ENCODE measurements at places on chromosomes 3 and 15.

DNA sequence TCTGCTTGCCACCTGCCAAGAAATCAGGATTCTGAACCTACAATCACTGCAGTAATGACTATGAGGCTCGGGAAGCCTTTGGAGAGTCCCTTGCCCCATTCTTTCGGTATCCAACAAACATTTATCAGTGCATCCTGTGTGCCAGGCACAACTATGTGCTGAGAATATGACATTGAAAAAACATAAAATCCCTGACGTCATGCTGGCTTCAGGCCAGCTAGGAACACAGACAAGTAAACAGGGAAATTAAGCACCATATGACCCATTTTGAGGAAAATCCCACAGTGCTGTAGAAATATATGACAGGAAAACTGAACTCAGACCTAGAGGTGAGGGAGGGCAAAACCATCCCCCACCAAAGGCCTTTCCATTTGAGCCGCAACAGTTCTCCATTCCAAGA lies 34.1 kb upstream of the DET1 start:
- DNase-seq = no peak

DNA sequence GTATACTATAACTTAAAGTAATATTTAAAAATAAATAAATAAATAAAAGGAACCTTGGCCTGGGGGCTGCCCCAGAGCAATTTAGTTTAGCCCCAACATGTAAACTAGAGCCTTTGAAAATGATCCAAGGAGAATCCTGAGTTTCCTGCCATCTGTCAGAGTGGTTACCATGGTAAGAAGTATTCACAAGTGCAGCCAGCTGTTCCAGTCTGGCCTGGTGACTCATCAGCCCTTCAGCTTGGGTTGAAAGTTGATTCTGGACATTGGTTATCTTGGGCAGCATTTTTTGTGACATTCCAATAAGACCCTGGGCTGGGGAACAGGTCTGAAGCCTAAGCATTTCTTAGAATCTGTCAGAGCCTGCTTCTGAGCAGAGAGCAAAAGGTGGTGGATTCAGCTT lies 72.7 kb upstream of the LRTM1 start:
- no peak for DNase-seq

DNA sequence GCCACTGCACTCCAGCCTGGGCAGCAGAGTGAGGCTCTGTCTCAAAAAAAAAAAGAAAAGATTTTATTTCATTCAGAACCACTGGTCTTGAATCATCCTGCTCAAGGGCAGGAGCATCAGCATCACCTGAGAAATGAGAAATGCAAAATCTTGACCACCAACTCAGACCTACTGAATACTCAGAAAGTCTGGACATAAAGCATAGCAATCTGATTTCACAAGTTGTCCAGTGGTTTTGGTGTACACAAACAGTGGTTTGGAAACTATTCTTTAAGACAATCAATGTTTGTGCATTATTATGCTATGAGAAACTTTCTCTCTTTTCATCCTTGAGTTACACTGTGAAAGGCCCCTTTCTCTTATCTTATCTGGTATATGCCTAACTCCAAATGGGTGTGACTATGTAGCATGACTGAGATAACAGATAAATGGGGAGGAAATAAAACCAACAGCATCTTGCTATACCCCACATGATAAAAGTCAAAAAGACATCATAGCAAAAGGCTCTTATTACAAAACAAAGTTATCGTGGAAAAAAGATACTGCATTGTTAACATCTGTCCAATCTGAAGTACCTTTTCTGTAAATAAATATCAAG lies 174.2 kb upstream of the STT3B start:
- no peak for DNase-seq

GRCh38 chr3:42493798-42494151 lies 8.7 kb upstream of the VIPR1 start:
- DNase-seq = no peak

- no peak for DNase-seq
These were observed 86.9 kb downstream of the ZNF609 start for GRCh38 chr15:64547275-64547674.

DNA sequence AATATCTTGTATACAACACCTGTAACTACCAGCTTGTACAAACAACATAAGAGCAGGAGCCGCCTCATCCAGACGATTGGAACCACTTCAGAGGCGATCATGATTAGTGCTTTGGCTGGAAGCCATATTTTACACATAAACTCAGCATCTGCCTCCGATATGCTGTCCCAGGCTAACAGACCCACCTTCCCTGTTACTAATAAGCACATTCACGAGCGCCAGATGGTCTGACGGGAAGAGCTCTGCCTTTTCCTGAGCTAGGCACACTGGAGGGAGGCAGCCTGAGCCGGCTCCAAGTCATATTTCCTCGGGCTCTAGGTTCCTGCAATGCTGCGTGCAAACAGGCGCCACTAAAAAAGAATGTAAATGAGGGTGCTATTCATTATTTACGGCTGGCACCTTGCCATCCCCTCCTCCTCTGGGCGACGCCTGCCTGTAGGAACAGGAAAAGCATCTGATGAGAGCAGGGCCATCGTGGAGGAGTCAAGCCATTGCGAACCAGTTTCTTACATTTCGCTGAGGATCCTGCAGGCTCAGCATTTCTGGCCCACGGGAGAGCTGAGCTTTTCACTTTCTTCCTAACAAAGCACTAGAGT lies 98.2 kb downstream of the ANXA2 start:
- no peak for DNase-seq

GRCh38 chr3:35071772-35072171 lies 567.6 kb upstream of the ARPP21 start:
- no peak for DNase-seq

DNA sequence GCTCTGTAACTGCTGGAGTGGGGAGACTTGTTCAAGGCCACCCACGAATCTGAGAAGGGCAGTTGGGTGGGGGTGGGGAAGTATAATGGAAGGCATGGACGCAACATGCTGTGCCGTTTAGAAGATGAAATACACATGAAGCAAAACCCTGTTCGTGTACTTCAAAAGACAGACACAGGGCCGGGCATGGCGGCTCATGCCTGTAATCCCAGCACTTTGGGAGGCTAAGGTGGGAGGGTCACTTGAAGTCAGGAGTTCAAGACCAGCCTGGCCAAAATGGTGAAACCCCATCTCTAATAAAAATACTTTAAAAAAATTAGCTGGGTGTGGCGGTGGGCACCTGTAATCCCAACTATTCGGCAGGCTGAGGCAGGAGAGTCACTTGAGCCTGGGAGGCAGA lies 36.9 kb upstream of the SFMBT1 start:
- DNase-seq = no peak

GRCh38 chr3:174540116-174540908 lies 318.8 kb upstream of the NAALADL2 start:
- no peak for DNase-seq

DNA sequence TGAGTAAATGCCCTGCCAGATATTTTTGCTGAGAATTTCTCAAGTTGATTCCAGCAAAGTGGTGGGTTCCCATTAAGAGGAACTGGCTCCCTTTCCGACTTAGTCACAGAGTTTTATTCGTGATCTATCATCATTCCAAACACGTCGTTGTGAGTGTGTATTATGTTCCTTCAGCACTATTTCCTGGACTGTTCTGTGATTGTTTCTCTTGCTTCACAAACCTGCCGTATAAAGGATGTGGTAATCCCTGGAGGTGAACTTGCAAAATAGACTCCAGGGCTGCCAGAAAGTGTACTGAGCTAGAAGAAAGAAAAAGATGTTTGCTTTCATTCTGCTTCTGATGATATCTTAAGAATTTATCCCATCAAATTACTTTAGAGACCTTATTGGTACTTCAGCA lies 14.5 kb upstream of the CAPN3 start:
- DNase-seq = no peak

Data from activated CD4-positive, alpha-beta T cell treated with anti-CD3 and anti-CD28 coated beads, Interleukin-2, amount 50 U/mL, for 4 hours (primary cell).